ENCODE measurements at places on chromosomes 4 and X.
A peak's percentile ranks its signal among the peaks of the same experiment; 100 is the strongest.

- no peak overlapping the region for H3K27ac ChIP-seq
- DNase-seq: peak; percentile 19
- no peak overlapping the region for H3K4me3 ChIP-seq
- H3K36me3 ChIP-seq: no peaks in the 10 kb centered on the region
- H3K27me3 ChIP-seq: no peaks in the 10 kb centered on the region
- peaks cover 15% of the 10 kb centered on the region for H3K4me1 ChIP-seq
These were observed 19.5 kb downstream of the MID1IP1 start for GRCh38 chrX:38820751-38821150.

DNA sequence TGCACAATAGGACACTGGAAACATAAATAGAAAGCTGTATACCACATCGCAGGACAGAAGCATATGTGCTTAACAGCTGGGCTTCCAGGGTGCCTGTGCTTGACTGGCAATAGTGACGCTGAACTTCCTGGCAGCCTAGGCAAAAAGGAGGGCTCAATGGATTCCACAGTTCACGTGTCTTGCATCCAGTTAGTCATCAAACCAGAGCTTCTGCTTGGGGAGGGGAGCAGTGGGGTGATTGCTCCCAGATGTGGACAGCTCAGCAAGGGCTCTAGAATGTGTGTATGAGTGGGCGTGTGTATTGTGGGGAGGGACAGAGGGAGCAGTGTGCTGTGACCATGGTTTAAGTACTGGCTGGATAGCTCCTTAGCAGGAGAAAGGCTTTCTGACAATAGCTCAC, 2.3 kb downstream of the PRRG3 start:
- H3K27ac ChIP-seq: peak overlapping the region; percentile 85
- peaks cover 18% of the 10 kb centered on the region for H3K4me1 ChIP-seq
- H3K36me3 ChIP-seq: no peaks in the 10 kb centered on the region
- peak overlapping the region; percentile 65 for H3K4me3 ChIP-seq

GRCh38 chr4:23590431-23590830, 299.4 kb downstream of the PPARGC1A start:
- no peak overlapping the region for H3K4me3 ChIP-seq
- H3K4me1 ChIP-seq: no peaks in the 10 kb centered on the region
- H3K27me3 ChIP-seq: no peaks in the 10 kb centered on the region
- no peaks in the 10 kb centered on the region for H3K36me3 ChIP-seq

- H3K36me3 ChIP-seq: no peaks in the 10 kb centered on the region
- H3K27me3 ChIP-seq: no peaks in the 10 kb centered on the region
- H3K27ac ChIP-seq: peak overlapping the region; percentile 67
- DNase-seq: no peak
- H3K4me3 ChIP-seq: no peak overlapping the region
These were observed 105.1 kb upstream of the MXRA5 start for GRCh38 chrX:3451571-3451970.

- no peak overlapping the region for H3K4me3 ChIP-seq
- H3K4me1 ChIP-seq: no peaks in the 10 kb centered on the region
- DNase-seq: no peak
- peaks cover 20% of the 10 kb centered on the region for H3K27me3 ChIP-seq
- no peak overlapping the region for H3K27ac ChIP-seq
These were observed 287.3 kb downstream of the USP46 start for GRCh38 chr4:52371841-52372240.

DNA sequence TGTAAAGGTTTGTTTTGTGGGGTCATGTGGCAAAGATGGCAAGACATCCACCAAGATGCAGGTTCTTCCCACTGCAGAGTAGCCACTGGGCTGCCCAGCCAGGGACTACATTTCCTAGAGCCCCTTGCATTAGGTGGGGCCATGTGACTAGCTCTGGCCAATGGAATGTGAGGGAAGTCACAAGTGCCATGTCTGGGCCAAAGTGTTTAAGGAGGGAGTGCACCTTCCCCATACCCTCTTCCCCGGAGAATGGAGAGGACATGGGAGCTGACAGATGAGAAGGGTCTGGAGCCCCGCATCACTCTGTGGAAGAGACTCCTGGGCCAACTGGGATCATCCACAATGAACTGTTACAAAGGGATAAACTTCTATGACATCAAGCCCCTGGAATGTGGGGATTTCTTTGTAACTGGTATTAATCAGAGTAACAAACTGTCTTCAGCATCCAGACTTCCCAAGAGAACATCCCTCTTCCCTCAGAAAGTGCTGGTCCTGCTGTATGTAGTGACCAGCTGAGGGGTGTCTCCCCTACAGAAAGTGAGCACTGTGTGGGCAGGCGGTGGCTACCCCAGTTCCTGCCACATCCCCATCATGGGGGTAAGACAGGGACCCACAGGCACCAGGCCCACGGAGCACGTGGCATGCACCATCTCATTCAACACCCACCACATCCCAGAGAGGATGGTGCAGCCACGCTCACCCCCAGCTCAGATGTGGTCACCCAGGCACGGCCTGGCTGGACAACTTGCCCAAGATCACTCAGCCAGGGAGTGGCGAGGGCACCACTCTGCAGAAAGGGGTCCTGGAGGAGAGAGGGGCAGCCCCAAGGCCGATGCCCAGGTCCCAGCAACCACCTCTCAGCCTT, 10.9 kb downstream of the PPP2R2C start:
- no peak overlapping the region for H3K4me3 ChIP-seq
- H3K27me3 ChIP-seq: peaks cover 10% of the 10 kb centered on the region
- no peak for DNase-seq
- no peaks in the 10 kb centered on the region for H3K4me1 ChIP-seq
- no peaks in the 10 kb centered on the region for H3K36me3 ChIP-seq

GRCh38 chr4:73538162-73538561, 56.6 kb downstream of the AFM start:
- no peaks in the 10 kb centered on the region for H3K4me1 ChIP-seq
- H3K4me3 ChIP-seq: no peak overlapping the region
- no peak for DNase-seq
- no peaks in the 10 kb centered on the region for H3K27me3 ChIP-seq

GRCh38 chr4:51958199-51958968, 61.8 kb downstream of the LRRC66 start:
- H3K27ac ChIP-seq: no peak overlapping the region
- no peak for DNase-seq
- no peaks in the 10 kb centered on the region for H3K36me3 ChIP-seq
- H3K27me3 ChIP-seq: 0 out of 2 replicates have a peak, but pooled peaks cover 2% of the 10 kb centered on the region
- no peak overlapping the region for H3K4me3 ChIP-seq

- H3K4me1 ChIP-seq: no peaks in the 10 kb centered on the region
- H3K27me3 ChIP-seq: peaks cover 4% of the 10 kb centered on the region
- H3K27ac ChIP-seq: no peak overlapping the region
- no peak overlapping the region for H3K4me3 ChIP-seq
- DNase-seq: no peak
These were observed 140.5 kb upstream of the ZIC3 start for GRCh38 chrX:137425273-137425902.

DNA sequence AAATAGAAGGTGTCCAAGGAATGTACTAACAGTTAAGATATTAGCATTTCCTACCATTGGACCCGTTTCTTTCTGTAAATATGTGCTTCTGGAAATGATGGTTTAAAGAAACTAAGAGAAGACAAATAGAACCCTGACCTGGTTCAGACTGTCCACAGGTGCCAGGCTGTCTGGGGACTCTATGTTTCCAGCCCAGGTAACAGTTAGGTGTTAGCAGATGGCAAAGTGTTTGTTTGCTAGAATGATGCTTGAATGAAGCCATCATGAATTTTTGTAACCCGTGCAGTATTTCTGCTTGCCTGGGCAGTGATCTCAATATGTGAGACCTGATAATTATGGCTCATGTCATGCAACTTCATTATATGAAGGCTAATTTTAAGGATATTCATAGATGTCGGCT, 87.5 kb downstream of the LRRC66 start:
- no peak overlapping the region for H3K4me3 ChIP-seq
- H3K4me1 ChIP-seq: no peaks in the 10 kb centered on the region
- no peaks in the 10 kb centered on the region for H3K27me3 ChIP-seq
- no peak for DNase-seq
- no peak overlapping the region for H3K27ac ChIP-seq

DNA sequence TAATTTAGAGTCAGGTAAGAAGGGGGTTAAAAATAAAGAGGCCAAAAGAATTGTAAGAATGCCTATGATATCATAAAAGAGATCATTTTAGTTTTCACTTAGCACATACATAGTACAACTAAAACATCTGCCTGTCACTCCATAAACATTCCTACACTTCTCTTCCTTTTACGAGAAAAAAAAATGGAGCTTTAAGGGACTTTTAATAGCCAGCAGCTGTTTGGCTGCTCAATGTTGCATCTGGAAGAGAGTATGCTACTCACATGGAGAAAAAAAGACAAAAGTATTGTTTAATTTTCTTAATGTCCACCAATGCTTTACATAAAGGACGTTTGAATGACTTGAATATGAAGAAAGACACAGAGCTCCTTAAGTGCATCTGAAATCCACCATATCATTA, 48.7 kb upstream of the TNIP3 start:
- no peaks in the 10 kb centered on the region for H3K36me3 ChIP-seq
- peaks cover 24% of the 10 kb centered on the region for H3K4me1 ChIP-seq
- H3K4me3 ChIP-seq: no peak overlapping the region
- DNase-seq: no peak
- no peak overlapping the region for H3K27ac ChIP-seq

DNA sequence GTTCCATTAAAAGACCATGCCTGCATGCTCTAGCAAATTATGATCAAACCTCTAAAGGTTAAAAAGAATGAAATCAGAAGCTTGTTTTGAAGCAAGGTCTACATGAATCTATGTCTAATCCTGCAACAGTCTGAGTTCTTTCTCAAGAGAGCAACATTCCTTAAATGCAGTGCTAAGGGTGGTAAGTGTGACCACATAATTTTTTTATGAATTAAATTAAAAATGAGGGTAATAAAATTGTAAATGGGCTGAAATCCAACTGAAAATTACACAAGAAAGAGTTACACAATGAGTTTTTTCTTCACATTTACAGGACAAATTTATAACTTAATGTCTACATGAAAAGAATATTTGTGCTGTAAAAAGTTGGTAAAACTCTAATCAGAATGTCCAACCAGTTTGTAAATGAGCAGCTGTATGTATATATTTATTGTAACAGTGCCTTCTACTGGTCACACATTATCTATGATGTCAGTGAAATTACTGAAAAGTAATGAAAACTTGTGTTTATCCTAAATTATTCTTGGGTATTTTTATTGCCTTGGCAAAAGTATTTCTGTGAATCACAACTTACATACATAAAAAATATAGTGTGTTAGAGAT, 336.3 kb upstream of the PITX2 start:
- H3K27me3 ChIP-seq: no peaks in the 10 kb centered on the region
- DNase-seq: peak; percentile 53
- H3K27ac ChIP-seq: no peak overlapping the region
- H3K36me3 ChIP-seq: no peaks in the 10 kb centered on the region

GRCh38 chr4:10030972-10031667, 9.8 kb upstream of the SLC2A9 start:
- no peak overlapping the region for H3K4me3 ChIP-seq
- no peaks in the 10 kb centered on the region for H3K27me3 ChIP-seq
- DNase-seq: no peak
- H3K4me1 ChIP-seq: peaks cover 26% of the 10 kb centered on the region
- H3K36me3 ChIP-seq: no peaks in the 10 kb centered on the region

DNA sequence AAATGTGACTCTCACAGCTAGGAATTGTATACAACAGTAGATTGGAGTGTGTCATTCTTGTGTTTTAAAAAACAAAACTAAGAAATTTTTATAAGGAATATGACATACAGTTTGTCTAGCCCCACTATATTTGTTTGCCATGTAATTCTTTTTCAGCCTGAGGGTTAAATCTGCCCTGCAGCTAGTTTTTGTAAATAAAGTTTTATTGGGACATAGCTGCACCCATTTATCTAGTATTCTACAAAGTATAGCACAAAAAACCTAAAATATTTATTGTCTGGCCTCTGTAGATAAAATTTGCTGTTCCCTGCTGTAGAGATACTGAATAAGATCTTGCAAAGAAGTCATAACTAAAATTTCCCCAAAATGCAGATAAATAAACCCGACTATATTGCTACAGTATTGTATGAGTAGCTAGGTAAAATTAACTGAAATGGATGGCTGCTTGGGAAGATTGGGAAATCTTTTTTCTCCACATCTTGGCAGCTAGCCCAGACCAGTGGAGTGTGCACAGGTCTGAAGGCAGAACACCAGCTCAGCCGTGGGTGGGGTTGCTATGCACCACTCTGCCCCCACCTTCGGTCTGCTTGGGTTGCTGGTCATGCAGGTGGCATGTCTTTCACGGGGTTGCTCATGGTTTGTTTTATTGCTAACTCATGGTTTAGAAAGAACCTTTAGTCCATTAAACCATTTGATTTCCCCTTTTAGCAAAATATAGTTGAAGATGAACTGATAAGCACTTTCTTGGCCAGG, 127.9 kb downstream of the KLHL8 start:
- peak overlapping the region; percentile 87 for H3K27ac ChIP-seq
- no peaks in the 10 kb centered on the region for H3K27me3 ChIP-seq
- peaks cover 24% of the 10 kb centered on the region for H3K4me1 ChIP-seq

GRCh38 chr4:860561-860960, 34.6 kb upstream of the CPLX1 start:
- H3K4me1 ChIP-seq: no peaks in the 10 kb centered on the region
- DNase-seq: no peak
- H3K27ac ChIP-seq: no peak overlapping the region
- H3K4me3 ChIP-seq: no peak overlapping the region
- H3K27me3 ChIP-seq: no peaks in the 10 kb centered on the region

DNA sequence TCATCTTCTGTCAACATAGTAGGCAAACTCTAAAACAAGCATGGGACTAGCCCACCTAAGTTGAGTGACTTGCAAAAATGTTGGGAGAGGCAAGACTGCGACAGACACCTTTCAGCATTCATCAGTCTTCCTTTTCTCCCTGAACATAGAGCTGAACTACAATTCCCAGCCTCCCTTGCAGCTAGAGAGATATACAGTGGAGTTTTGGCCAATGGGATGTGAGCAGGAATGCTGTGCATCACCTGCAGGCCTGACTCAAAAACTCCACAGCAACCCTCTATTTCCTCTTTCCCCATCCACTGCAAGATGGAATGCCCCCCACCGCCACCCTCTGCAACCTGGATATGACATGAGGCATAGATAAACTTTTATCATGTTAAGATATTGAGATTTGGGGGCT, 66.5 kb downstream of the PDHA1 start:
- no peaks in the 10 kb centered on the region for H3K27me3 ChIP-seq
- no peaks in the 10 kb centered on the region for H3K36me3 ChIP-seq
- no peak overlapping the region for H3K4me3 ChIP-seq

DNA sequence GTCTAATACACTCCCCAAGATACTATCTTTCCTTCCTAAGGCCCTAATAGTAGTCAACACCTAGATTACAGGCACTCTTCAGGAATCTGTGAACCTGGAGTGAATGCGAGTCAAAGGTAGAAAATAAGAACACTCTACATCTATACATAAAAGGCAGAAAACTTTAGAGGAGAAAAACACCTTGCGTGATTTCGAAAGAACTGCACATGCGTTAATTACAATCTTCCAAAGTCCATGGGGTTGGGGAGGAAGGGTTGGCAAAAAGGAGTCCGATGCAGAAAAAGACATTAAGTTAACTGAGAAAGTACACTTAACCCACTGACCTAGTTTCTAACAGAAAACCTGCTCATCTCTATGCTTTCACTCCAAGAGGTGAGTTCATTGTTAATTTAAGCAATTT, 27.3 kb downstream of the KLHL15 start:
- no peak overlapping the region for H3K27ac ChIP-seq
- H3K36me3 ChIP-seq: no peaks in the 10 kb centered on the region
- no peaks in the 10 kb centered on the region for H3K4me1 ChIP-seq
- no peak overlapping the region for H3K4me3 ChIP-seq
- no peak for DNase-seq
- H3K27me3 ChIP-seq: no peaks in the 10 kb centered on the region

GRCh38 chr4:168199260-168199957, 107.1 kb downstream of the ANXA10 start:
- no peaks in the 10 kb centered on the region for H3K27me3 ChIP-seq
- H3K27ac ChIP-seq: no peak overlapping the region
- no peak for DNase-seq
- H3K36me3 ChIP-seq: no peaks in the 10 kb centered on the region
- H3K4me1 ChIP-seq: no peaks in the 10 kb centered on the region

Measured in GM23248 (cell line).